ENCODE measurements at places on chromosomes 6 and 20.

DNA sequence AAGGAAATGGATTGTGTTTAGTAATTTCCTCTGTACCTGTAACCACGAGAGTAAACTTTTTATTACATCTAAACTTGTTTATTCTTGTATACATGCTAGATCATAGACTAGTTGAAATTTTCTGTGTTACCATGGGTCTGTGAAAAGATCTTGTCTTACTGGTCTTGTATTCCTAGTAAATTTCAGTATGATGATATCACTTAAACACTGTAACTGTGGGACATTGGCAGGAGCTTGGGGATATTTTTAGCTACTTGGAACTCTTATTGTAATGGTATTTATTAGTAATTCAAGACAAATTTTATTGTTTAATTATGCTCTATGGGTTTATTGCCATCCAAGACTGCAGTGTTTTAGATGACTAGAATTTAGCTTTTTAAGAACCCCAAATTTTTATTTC is 25.9 kb upstream of the TULP4 start:
- ATAC-seq: no peak

DNA sequence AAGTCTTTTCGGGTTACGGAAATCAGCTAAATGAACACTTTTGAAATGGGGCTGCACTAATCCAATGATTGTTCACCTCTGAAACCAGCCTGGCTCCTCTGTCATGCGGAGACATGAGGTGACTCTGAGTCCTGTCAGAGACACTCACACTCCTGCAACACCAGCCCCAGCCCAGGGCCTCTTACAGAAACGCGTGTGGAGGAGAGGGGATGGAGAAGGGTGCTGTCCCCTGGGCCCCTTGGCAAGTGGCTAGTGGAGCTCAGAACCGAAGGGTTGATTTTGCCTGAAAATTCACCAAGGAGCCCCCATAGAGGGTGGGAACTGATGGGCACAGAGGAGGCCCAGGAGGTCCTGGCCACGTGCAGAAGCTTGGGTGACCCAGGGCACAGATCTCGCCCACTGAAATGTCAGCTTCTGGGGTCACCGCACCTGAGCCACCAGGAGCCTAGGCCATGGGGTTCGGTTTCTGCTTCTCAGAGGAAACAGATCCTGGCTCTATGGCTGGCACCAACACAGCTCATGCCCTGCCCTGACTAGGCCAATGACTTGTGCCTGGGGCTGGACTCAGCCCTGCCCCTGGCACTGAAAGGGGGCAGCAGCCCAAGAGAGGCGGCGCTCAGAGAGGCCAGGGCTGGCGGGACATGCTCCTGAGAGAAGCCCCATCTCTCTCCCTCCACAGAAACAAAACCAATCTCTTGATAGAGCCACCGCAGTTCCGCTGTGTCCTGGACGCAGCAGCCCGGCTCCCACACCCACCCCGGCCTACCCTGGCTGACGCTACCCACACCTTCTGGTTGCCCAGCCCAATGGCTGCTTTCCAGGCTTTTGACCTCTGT is 144.7 kb downstream of the ERMARD start:
- ATAC-seq: no peak

DNA sequence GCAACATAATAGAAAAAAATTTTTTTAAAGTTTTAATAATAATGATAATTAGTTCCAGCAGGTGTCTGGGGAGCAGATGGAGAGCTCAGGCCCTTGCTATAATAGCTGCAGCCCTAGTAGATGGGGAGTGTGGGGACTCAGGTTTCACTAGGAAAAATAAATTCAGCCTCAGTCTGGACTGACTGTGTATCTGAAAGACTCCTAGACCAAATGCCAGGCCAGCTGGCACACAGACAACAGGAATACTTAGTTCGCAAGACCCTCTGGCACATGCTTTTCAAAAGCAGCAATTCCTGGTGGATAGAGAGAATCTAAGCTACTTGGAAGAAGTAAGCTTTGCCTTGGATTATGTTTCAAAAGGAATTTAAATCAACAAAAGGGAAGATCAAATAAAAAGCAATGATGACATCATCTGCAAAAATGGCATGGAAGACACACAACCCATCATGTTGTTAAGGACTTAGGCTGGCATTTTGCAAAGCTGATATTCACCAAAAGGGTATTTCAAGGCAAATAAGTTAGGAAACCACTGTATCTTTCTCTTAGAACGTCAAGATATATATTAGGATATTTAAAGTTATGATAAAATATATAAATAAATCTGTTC is 107.8 kb downstream of the RNGTT start:
- ATAC-seq: no peak

- ATAC-seq: no peak
Measured at GRCh38 chr6:80478030-80478429, 371.6 kb downstream of the BCKDHB start.

GRCh38 chr6:14802514-14803160 is 443.2 kb upstream of the JARID2 start:
- ATAC-seq: no peak

GRCh38 chr6:108638993-108639392 is 78.3 kb downstream of the FOXO3 start:
- no peak for ATAC-seq

Measured in esophagus mucosa (tissue), 1 donor.